Left lung (tissue), 14 donors: ENCODE measurements at places on chromosomes 5 and 9. TPM values are rescaled to one million over a fixed set of nuclear protein-coding genes. Genes with fewer than 3 reads are reported as not detected.
A peak's percentile ranks its signal among the peaks of the same experiment; 100 is the strongest.

Gene ZSWIM6
- 22.8 TPM for polyA plus RNA-seq

Gene TMEFF1
- 1.7 TPM for polyA plus RNA-seq

Gene ANKRD33B
- 0.53 TPM for polyA plus RNA-seq

Gene INSL4
- not detected for polyA plus RNA-seq

GRCh38 chr5:149153193-149153750 is 12.0 kb downstream of the ABLIM3 start:
- H3K4me3 ChIP-seq: no peak overlapping the region
- no peak overlapping the region for H3K27ac ChIP-seq
- no peaks in the 10 kb centered on the region for H3K36me3 ChIP-seq

- H3K27me3 ChIP-seq: no peaks in the 10 kb centered on the region
- no peak for DNase-seq
- no peak overlapping the region for H3K27ac ChIP-seq
- H3K36me3 ChIP-seq: no peaks in the 10 kb centered on the region
- H3K4me1 ChIP-seq: no peaks in the 10 kb centered on the region
Measured at GRCh38 chr9:72773570-72773969, 179.3 kb downstream of the ALDH1A1 start.

GRCh38 chr5:83538786-83539462 is 67.4 kb downstream of the VCAN start:
- H3K27ac ChIP-seq: peak overlapping the region; percentile 4
- no peak for DNase-seq
- no peaks in the 10 kb centered on the region for H3K27me3 ChIP-seq
- H3K4me1 ChIP-seq: peaks cover 4% of the 10 kb centered on the region
